Activated CD4-positive, alpha-beta T cell treated with anti-CD3 and anti-CD28 coated beads for 36 hours (primary cell): ENCODE measurements at places on chromosomes 7 and 10.

DNA sequence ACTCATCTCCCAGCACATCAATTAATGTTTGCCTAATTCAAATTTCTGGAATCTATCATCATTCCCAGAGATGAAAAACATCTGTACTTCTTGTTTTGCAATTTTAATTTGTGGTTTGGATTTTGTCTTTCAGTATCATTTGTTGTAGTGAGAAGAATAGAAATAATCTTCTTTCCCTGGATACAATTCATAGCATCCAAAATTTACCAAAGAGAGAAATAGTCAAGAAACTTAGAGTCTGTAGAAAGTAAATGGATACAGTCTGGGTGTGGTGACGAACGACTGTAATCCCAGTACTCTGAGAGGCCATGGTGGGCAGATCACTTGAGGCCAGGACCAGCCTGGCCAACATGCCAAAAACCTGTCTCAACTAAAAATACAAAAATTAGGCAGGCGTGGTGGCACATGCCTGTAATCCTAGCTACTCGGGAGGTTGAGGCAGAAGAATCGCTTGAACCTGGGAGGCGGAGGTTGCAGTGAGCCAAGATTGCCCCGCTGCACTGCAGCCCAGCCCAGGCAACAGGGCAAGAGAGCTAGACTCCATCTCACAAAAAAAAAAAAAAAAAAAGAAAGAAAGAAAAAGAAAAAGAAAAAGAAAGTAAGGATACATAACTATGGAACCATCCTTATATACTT is 193.0 kb downstream of the RELN start:
- no peak for DNase-seq

DNA sequence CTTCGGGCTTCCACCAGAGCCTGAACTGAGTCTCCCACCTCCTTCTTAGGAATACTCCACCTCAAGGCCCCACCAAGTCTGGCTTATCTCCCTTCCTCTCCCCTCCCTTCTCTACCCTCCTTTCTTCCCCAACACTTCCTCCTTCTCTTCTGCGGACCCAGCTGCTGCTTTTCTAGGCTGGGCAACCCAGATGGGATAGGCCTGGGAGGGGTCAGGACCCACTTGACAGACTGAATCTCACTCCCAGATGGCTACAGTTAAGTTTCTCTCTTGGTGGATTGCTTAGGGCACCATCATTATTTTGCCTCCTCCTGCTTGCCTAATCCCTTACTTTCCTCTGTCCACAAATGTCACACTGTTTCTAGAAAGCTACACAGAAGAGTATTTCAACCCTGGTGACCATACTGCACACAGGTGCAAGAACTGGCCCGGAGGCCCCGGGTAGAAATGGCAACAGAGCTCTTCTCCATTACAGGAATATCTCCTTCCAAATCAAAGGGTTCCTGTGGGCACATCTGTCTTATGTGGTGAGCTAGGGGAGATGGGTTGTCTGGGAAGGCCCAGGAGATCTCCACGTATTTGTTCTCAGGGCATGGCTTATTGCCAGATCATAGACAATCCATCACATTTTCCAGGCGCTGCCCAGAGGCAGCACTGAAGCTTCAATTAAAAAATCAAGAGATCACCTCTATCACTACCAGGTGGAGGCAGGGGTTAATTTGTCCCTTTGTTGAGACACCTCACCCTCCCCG is 5.1 kb upstream of the HOXA11 start:
- DNase-seq: no peak

- DNase-seq: peak; percentile 53
These were observed 622 bp downstream of the CPEB3 start for GRCh38 chr10:92290076-92290836.

GRCh38 chr7:117194445-117194844 is 128.4 kb downstream of the WNT2 start:
- DNase-seq: no peak

DNA sequence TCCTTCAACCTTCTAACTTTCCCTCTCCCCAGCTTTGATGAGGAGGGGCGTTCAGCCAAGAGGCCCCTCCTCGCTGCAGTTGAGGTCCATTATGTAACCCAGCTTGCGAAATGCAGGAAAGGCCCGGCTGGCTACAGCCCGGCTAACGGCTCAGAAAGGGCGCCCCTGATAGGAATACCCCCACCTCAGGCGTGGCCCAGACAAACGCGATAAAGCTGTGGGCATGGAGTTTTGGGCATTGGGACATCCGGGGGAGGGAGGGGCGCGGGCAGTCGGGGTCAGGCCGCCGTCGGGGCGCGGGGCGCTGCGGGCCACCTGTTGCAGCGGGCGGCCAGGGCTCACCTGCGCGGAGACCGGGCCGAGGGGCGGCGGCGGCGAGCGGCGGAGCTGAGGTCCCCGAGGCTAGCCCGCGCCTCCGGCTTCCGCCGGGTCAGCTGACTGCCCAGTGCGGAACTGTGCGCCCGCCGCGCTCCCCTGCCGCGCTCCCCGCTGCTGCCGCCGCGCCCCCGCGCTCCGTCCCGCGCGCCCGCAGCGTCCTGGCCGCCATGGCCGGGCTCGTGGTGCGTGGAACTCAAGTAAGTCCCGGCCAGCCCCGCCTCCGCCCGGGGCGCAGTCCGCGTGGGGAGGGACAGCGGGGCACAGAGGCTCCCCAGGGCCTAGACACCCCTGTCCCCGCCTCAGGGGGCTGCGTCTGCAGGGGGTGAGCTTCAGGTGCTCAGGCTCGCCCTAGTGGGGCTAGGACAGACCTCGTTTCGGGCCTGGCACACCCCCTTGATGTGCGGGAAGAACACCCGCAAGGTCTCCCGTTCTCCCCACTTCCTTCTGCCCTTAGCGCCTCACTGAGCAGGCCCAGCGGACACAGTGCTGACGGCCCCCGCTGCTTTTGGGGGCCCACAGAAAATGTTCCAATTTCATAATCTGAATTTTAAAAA is at the start of gene LRMDA:
Gene LRMDA, plus strand, starts transcription at position 445 of the 932 bp plus-strand sequence.
- no peak for DNase-seq

GRCh38 chr7:118590107-118590506 is 365.6 kb downstream of the ANKRD7 start:
- peak; percentile 11 for DNase-seq

GRCh38 chr7:115662120-115662519 is 368.4 kb downstream of the TFEC start:
- DNase-seq: no peak

DNA sequence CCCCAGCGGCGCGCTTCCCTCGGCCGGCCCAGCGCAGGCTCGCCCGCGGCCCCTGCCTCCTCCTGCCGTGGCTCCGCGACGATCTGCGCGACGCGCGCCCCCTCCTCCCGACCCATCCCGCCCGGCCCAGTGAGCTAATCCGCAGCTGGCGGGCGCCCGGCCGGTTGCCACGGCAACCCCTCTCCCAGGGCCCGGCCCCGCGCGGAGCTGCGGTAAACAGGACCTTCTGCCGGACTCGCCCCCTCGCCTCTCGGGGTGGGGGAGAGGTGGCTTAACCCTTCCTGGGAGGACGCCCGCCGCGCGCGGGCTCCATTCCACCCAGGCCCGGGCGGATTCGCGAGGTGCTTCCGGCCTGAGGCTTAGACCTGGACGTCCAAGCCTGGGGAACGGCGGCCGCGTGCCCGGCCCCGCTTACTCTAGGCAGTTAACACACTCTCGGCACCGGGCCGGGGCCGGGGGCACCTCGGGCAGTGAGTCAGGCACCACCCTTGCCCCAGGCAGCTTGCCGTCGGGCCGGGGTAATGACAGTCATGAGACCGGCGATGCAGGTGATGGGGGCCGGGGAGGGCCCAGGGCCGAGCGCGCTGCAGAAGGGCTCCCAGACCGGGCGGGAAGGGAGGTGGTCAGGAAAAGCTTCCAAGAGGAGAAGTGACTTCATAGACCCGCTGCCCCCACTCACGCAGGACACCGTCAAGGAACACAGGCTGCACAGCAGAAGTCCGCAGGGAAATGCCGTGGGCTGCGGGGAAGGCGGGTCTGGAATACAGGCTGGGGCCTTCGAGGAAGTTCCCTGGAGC is at the start of gene DENND2A:
Gene DENND2A, minus strand, starts transcription at position 87 of the 797 bp plus-strand sequence. CDS start 38,416 bp downstream, outside the sequence.
- DNase-seq: peak; percentile 30

DNA sequence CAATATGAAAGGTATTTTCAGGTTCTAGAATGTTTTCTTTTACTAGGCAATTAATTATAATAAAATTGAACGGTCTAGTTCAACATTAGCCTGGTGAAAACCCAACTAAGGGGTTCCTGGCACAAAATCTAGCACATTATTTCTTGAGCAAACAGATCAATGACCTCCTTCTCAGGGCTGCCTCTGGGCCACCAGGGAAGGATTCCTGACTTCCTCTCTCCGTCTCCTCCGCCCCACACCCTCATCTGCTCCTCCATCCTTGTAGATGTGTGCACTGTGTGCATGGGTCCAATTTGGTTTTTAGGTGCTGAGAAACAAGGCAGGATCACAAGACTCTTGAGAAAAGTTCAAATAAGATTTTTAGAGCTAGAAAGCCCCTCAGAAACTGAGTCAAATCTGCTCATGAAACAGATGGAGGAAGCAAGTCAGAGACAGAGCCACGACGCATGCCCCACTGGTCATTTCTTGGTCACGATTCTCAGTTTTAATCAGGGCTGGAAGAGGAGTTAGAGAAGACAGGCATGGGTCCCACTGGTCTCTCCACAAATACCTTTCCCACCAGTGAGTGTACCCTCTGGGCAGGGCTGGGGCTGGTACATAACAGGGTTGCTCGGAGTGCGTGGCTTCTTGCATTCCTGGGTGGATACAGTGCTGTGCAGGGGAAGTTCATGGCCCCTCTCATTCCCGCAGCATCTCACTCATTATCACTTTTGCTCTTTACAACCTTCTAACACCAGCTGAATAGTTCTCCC is 3.8 kb downstream of the TRPV6 start:
- DNase-seq: no peak

- no peak for DNase-seq
These were observed 370.4 kb downstream of the TNS3 start for GRCh38 chr7:47211519-47211973.

DNA sequence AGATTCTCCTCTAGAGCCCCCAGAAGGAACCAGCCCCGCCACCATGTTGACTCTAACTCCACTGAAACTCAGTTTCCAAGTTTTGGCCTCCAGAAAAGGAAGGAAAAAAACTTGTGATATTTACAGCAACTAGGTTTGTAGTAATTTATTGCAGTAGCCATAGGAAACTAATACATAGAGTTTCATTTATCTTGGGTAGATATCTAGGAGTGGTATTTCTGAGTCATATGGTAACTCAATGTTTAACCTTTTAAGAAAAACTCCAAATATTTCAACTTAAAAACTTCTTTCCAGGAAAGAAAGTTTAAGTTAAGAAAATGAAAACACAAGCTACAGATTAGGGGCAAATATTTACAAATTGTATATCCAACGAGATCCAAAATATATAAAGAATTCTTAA is 576.7 kb downstream of the KCNMA1 start:
- DNase-seq: no peak

GRCh38 chr10:66982792-66983474 is 57.1 kb downstream of the LRRTM3 start:
- DNase-seq: no peak

DNA sequence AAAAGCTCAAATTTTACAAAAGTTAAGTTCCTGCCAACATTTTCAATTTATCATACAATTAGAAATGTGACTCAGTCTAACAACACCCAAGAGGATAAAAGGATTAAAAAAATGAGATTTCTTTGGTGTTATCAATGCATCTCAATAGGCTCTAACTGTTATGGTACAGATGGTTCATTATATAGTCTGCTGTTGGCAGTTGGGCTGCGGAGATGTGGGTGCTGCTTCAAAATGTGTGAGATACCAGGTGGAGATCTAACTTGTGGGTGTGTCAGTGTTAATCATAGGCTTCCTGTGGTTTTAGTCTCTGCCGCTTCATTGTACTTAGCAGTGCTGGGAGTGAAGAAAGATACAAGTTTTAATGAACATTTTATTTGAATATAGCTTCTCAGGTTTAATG is 231.2 kb downstream of the EXOC4 start:
- peak; percentile 66 for DNase-seq

DNA sequence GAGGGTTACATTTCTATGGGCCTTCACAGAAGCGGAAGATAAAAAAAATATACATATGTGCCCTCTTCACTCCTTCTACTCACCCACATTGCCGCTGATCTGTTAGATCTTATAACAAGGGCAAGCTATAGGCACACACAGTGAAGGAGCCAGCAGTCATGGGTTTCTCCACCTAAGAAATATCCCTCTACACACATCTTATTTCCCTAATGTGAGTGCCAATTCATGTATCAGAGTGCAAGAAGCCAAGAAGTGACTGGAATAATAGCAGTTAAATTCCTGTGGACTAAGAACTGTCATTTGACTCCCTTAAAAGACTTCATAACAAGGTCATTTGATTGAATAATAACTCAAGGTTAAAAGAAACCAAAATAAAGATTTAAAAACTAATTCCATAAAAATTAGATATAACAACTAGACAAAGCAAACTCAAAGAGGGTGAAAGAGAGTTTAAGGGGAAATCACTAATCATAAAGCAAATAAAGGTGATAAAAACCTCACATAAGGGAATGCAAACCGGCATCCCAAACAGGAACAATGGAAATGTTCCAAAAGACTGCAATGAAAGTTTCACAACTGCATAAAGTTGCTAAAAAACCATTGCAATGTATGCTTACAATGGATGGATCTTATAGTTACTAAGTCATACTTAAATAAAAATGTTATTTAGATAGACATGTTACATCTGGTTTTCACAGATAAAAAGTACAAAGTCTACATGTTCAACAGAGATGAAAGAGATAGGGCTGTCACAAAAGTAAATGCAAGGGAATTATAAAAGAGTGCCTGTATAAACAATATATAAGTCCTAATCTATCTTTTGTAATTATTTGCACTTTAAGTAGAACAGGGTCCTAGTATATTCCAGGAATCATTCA is 42.8 kb downstream of the ARHGAP21 start:
- DNase-seq: no peak

DNA sequence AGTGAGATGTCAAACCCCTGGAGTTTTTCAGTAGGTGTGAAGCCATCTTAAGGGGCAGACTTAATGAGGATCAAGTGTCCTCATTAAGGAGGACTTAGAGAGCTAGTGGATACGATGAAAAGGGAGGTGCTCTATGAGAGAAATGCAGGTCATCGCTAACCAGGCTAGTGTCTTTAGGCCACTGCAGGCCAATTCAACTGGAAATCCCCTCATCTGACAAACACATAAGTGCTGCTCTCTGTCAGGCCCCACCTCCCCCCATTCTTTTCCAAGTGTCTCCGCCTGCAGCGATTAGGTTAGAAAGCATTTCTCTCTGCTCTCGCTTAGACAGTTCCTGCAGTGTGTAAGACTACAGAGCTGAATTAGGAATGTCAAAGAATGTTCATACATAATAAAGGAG is 33.7 kb downstream of the RBM28 start:
- DNase-seq: no peak

DNA sequence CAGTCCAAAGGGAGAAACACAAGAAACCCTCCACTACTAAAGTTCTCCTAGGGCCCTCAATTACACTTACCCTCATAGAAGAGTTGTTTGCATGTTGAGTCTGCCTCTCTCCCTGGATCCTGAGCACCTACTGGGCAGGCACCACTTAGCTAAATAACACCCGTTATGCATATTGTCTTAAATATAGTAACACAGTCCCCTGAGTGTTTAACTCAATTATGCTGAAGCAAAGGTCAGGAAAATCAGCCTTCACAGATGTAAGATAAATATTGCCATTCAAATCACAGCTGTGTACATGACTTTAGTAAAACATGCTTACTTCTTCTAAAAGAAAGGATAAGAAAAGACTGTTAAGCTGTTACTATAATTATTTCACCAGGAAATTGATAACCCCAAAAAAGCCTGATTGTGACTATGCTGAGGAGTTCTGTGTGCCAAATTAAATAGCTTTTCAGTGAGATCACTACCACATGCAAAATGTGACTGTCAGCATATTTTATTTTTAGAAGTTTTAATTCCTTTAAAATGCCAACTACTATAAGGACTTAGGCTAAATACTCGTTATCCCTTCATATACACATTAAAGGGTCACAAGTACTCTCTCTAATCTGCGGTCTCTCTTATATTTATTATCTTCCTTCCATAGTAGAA is 733.9 kb upstream of the PHF14 start:
- no peak for DNase-seq
